GM12892 (cell line): ENCODE measurements at places on chromosomes 3 and 15.

GRCh38 chr3:195774917-195775316 is 36.8 kb downstream of the MUC4 start:
- no peak for DNase-seq

DNA sequence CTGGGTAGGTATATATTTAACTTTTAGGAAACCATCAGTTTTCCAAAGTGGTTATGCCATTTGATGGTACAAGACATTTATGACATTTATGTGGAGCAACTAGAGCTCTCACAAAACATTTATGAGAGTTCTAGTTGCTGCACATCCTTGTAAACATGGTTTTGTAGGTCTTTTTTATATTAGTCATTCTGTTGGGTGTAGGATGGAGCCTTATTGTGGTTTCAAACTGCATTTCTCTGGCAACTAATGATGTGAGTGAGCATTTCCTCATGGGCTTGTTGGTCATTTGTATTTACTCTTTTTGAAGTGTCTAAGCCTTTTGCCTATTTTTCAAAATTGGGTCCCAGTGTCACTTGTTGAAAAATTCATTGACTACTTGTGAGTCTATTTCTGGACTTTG is 45.7 kb upstream of the MGLL start:
- no peak for DNase-seq

DNA sequence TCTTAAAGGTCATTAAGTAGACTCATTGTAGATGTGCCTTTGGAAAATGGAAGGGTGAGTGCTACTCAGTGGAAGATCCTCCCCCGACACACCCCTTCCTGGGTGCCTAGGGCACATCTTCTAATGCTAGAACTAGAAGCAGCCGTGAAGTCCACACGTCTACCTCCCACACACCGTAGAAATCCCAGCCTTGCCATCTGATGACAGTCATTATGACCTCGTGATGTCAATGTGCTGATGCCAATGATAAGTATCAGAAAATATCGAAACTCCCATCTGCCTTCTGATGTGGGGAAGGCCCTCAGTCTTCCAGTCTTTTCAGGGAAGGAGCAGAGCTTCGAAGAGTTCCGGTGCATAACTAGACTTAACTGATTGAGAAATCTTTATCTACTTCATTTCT is 282.1 kb upstream of the ROPN1 start:
- DNase-seq = no peak

DNA sequence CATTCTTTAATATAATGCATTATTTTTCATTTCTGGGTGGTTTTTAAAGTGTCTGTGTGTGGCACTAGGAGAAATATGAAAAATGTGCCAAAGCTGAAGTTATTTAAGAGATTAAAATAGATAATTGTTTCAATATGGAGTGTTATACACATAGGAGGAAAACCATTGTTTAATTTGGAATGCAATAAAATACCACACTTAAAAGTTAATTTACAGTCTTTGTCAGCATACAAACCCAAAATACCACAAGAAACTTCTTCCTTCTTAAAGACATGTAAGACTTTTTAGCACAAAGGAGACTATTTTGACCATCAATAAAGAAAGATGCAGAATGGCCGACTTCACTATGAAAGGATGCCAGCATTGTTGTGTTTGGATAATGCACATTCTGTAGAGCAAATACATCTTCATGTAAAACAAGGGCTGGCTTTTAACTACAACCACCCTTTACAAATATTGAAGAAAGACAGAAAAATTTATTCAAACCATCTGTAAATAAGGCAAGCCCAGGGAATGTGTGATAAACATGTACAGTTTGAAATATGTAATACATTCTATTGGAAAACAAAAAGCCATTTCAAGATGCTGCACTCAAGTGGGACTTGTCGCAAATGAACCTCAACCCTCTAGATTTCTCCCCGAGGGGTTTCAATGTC is 1146.6 kb downstream of the ROBO1 start:
- no peak for DNase-seq

- DNase-seq = no peak
Observed at GRCh38 chr15:85742186-85742821, 52.4 kb downstream of the KLHL25 start.

DNA sequence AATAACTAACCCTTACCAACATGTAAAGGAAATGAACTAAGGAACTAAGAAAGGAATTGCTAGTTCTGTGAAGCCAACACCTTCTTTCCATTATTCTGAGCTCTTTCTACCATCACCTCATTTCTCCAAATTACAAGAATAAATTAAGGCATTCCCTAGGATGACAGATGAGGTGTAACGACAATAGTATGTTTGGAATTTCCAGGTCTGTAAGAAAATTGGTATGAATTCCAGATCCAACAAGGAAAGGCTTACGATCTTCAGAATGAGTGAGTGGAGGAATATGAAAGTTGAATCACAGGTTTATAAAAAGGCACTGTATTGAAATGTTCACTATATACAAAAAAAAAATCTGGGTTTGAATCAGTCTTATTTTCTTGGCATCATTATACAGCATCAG is 4.5 kb upstream of the NANOGP8 start:
- no peak for DNase-seq

- no peak for DNase-seq
Observed at GRCh38 chr3:129829640-129830039, 63.9 kb downstream of the TMCC1 start.

DNA sequence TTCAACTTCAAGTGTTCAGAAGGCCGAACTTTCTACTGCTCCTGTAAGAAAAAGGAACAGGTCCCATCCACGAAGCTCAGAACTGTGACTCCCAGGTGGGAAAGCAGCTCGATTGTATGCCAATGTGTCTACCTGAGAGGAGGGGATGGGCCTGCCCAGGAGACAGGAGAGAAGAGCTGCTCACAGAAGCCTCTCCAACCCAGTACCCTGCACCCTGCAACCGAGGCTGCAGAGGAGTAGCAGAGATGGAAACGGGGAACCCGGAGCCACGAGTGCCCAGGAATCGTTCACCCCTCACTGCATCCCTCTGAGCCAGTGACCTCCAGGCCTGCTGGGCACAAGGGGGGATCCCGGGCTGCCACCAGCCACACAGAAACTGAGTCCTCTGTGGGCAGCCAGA is 86.5 kb upstream of the PRR23E start:
- DNase-seq = no peak

GRCh38 chr3:39327746-39328349 is 1.7 kb upstream of the CCR8 start:
- no peak for DNase-seq

- no peak for DNase-seq
Observed at GRCh38 chr3:45988362-45988761, 7.3 kb downstream of the FYCO1 start.

DNA sequence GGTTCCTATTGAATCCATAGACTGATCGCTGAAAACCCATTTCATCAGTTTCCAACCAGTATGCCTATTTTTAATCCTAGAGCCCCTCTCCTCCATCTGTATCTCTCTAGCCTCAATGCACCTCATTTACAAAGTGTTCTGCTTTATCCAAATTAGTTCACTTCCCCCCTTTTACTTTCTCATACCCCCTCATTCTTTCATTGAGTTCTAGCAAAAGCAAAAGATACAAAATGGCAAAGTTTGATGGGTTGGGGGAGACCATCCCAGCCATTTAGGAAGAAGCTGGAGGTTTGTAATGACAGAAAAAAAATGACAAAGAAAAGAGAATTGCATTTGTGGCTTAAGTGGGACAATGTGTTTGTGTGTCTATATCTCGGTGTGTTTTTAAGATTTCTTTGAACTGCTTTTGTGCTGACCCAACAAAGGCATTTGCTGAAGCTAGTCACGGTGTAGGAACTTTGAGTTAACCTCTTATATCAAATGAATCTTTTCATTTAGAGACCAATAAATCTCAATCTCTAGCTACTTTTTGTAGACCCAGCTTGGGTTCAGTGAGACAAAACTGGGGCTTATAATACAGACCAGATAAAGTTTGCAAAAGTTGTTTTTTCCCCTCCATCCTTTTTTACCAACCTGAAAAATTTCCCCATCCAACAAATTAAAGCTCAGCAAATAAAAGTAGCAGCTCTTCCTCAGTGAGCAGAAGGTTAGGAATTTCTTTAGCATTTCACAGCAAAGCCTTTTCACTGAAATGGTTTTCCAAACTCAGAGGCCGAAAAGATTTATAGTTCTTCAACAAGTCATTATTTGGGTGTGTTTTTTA is 18.7 kb downstream of the NR2F2 start:
- no peak for DNase-seq

DNA sequence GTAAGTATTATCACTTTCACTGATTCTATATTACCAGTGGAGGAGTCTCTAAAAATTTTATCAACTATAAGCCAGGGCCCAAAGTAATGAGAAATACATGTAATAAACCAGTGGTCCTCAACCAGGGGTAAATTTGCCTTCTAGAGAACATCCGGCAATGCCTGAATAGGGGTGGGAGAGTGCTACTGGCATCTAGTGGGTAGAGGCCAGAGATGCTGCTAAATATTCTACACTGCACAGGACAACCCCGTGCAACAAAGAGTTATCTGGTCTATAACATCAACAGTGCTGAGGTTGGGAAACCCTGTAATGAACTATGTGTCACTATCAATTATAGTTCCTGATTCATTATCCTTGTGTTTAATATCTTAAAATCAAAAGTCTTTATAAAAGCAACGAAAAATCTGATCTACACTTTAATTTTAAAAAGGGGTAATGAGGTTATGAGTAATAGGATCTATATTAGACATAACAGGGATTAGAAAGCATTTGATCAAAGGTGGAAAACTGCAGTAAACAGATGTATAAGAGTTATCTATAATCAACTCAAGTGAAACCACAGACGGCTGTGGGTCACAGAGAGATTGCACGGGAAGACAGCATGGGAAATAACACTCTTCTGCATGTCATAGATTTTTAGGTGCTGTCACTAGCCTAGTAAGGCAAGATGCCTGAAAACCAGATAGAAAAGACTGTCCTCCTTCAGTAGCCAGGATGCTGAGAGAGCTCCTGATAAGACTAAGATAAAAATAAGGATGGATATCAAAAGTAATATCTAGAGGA is 2.0 kb downstream of the LYSMD2 start:
- no peak for DNase-seq

- no peak for DNase-seq
Observed at GRCh38 chr15:33467816-33468163, 157.0 kb downstream of the RYR3 start.

DNA sequence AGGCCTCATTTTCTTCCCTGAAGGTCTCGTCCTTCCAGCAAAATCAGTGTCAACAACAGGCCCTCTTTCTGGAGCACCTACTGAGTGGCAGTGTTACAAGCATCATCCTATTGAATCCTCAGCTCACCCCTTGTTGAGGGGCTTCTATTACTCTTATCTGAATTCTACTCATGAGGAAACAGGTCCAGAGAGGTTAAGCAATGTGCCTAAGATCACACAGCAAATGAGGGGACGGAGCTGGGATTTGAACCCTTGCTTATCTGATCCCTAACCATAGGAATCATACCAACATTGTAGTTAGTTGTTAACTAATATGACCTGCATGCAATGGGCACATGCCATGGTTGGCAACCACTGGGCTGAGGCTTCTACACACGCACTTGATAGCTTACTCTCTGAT is 63.0 kb downstream of the SLC6A6 start:
- no peak for DNase-seq

- DNase-seq = no peak
Observed at GRCh38 chr3:178436773-178437172, 99.5 kb upstream of the KCNMB2 start.

DNA sequence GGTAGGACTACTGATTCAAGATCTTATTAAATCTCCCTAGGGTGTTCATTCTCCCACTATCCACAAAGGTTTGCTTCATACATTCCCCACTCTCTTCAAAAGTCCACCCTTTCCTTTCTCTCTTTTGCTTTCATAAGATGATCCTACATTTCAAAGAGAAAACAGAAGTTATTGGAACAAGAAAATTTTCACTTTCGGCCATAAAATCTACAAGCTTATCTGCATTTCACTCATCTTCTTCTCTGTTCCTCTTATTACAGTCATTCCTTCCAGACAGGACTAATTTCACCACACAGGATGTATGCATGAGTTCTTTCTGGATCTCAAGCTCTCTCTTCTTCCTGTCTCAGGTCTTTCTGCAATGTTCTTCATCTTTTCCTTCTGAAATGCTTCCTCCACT is 238.7 kb downstream of the ISL2 start:
- DNase-seq = no peak

DNA sequence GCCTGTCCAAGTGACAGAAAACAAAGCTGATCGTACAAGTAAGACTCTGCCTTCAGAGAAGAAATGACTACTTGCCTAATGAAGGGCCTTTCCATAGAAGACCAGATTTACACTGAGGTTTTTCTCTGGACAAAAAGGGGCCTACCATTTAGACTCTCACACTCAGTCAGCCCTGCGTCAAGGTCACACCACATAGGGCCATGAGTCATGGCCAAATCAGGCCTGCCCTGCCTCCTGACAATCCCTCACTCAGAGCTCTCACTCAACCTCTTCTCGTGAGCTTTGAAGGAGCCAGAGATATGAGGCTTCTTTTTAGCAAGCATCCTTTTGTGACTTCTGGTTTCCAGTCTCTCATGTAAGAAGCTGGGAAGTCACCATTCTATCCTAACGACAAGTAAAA is 68.1 kb upstream of the NMNAT3 start:
- DNase-seq = no peak

DNA sequence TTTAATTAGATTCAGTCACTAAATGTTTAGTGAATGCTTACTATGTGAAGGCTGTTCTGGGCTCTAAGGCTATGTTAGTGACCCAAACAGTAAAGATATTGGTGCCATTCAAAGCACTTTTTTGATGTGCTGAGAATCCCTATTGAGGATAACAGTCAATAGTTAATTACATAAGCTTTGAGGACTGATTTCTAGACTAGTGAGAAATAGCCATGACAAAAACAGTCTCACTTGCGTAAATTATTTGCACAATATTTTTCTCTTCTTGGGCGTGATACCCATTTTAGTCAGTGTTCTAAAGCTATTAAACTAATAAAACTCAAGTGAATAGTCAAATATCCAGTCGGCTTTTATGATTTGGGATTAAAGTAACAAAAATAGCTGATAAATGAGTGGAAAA is 74.6 kb downstream of the UBE2E2 start:
- DNase-seq = no peak

DNA sequence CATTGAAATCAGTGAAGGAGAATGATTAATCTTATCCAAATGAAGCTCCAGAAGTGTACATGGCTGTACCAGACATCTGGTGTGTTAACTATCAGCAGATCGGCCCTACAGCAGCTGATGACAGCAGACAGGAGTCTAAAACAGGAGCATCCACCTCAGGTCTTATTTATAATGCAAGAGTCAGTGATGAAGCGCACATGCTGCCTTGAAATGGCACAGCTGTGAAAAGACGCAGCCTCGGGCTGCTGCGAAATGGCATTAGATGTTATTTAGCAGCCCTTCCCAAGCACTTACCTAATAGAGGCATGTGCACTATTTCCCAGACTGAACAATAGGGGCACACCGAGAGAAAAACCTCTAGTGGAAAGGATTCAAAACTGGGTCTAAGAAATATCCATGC is 472.3 kb upstream of the CBLB start:
- DNase-seq = no peak

GRCh38 chr3:77247817-77248216 is 207.9 kb downstream of the ROBO2 start:
- DNase-seq = no peak

- no peak for DNase-seq
Observed at GRCh38 chr3:132629928-132630327, 29.7 kb downstream of the ACAD11 start.

- no peak for DNase-seq
Observed at GRCh38 chr3:79167651-79168416, 600.0 kb downstream of the ROBO1 start.
